ENCODE measurements at places on chromosomes 2 and 18. TPM values are rescaled to one million over a fixed set of nuclear protein-coding genes. Genes with fewer than 3 reads are reported as not detected.

The CHST10 gene
- 9.1 TPM for polyA plus RNA-seq

The DLGAP1 gene
- 17.0 TPM for polyA plus RNA-seq

The PTPRM gene
- 1.6 TPM for polyA plus RNA-seq

The SP140 gene
- 0.70 TPM for polyA plus RNA-seq

The PLCD4 gene
- polyA plus RNA-seq: 1.7 TPM

The GALNT5 gene
- 0.05 TPM for polyA plus RNA-seq

The OTOS gene
- 0.40 TPM for polyA plus RNA-seq

The IL1A gene
- 0.65 TPM for polyA plus RNA-seq

The RSAD2 gene
- polyA plus RNA-seq: not detected

The AFF3 gene
- 0.73 TPM for polyA plus RNA-seq

The GCG gene
- not detected for polyA plus RNA-seq

The RAB27B gene
- 0.13 TPM for polyA plus RNA-seq

The APOB gene
- polyA plus RNA-seq: 0.08 TPM

The FAM228B gene
- polyA plus RNA-seq: 7.9 TPM

The CRYGC gene
- polyA plus RNA-seq: not detected

The TRAPPC12 gene
- 48.9 TPM for polyA plus RNA-seq

The LYPD1 gene
- 1.7 TPM for polyA plus RNA-seq

The ST6GAL2 gene
- polyA plus RNA-seq: 13.4 TPM

The NAT8 gene
- polyA plus RNA-seq: not detected

The LYPD6 gene
- polyA plus RNA-seq: 4.9 TPM

The RAB17 gene
- 17.4 TPM for polyA plus RNA-seq

Measured in GM23338 (cell line).